Hepatic stellate cell (primary cell): ENCODE measurements at places on chromosomes 1 and 21.

GRCh38 chr1:219239518-219239917 lies 65.8 kb downstream of the LYPLAL1 start:
- no peak for DNase-seq

- no peak for DNase-seq
Measured at GRCh38 chr21:45103971-45104520, 29.7 kb downstream of the ADARB1 start.

DNA sequence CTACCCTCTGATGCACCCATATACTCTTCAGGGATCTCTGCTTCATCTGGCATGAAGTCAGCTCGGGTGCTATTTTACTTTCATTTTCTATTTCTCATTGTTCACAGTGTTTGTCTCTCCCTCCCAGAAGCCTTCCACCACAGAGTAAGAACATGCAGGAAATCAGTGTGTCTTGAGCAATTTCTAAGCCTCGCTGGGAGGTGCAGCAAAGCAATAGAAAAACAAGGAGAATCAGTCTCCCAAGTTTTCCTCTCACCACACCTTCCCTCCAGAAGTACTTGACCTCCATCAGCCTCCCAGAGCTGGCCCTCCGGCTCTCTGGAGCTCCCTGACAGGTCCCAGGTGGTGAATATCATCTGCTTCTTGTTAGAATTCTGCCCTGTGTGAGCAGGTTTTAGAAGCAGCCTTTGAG lies 594.7 kb upstream of the CAMK1G start:
- no peak for DNase-seq

GRCh38 chr1:111965781-111966443 lies 23.6 kb downstream of the KCND3 start:
- DNase-seq = no peak

GRCh38 chr1:183159960-183160359 lies 26.1 kb upstream of the LAMC2 start:
- DNase-seq = no peak

DNA sequence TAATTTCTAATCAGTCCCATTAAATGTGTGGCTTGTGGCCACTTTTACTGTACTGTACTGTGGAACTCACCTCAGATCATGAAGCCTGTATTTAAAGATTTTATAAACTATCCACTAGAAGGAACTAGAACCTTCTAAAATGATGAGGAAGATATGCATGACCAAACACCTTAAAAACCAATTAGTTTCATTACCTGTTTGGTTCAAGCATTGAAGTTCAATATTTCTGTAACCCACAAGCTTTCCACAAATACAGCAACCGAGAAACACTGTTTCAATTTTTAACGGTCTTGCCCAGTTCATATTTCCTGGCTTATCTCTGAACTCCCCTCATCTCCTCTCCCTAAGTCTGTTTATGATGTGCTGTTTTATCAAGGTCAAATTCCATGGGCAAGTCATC lies 264.3 kb upstream of the PLD5 start:
- no peak for DNase-seq

GRCh38 chr21:45363921-45364467 lies 41.0 kb upstream of the COL18A1 start:
- DNase-seq = peak; percentile 97

DNA sequence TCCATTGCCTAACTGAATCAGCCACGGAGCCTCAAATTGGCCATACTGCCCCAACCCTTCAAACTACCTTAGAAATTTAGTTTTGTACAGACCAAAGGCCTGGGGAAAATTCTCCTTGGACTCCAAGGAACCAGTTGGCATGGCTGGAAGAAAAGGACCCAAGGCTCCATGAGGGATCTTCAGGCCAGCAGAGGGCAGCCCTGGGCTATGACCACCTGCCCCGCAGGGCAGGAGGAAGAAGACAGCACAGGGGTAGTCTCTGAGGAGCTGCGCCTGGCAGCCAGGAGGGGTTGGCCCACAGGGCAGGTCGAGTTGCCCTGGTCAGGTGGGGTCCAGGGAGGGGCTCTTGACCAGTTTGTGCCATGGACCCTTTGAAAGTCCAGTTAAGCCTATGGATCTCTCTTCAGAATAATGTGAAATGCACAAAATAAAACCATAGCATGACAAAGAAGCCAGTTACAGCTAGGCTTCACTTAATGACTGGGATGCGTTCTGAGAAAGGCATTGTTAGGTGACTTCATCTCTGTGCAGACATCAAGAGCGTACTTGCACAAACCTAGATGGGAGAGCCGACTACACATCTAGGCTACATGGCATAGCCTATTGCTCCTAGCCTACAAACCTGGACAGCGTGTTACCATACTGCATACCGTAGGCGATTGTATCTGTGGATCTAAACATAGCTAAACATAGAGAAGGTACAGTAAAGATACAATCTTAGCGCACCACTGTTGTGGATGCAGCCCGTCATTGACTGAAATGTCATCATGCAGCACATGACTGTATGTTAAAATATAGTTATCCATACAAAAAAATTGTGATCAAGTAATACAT lies 26.1 kb downstream of the CACNA1S start:
- peak; percentile 80 for DNase-seq

- DNase-seq = no peak
Measured at GRCh38 chr1:235885655-235886262, 19.1 kb upstream of the LYST start.

DNA sequence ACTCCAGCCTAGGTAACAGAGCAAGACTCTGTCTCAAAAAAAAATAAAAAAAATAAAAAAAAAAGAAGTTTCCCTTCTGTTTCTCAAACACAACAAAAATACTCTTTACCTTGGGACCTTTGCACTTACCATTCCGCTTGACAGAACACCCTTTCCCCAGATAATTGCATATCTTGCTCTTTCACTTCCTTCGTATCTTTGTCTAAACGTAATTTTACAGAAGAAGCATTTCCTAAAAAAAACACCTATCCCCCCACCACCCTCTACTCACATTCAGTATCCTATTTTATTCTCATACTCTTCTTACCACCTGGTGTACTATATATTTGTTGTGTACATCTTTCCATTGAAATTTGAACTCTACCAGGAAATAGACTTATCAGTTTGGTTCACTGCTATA lies 32.7 kb downstream of the ASH1L start:
- no peak for DNase-seq

DNA sequence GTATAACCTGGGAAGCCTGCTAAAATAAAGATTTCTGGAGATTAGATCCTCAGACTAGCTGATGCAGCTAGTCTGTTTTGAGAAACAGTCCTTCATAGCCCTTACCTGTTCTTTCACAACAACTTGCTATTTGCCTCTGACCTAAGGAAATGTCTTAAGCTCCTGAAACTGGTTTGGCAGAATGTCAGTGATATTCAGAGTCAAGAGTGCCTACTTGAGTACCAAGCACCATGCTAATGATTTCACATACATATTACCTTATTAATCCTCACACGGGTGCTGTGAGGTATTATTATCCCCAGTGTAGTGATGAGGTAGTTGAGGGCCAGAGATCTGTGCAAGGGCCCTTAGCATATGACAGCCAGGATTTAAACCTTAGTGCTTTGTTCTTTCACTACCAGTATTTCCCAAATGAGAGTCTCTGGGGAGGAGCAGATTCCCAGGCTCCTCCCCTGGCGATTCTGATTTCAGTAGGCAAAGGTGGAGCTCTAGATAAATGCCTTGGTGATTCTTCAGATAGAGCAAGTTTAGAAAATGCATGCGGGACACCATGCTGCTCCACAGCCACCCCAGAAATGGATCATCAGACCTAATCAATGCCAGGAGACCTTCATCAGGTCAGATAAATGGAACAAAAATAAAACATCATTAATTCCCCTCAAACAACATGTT lies 47.4 kb upstream of the WNT2B start:
- DNase-seq = no peak

DNA sequence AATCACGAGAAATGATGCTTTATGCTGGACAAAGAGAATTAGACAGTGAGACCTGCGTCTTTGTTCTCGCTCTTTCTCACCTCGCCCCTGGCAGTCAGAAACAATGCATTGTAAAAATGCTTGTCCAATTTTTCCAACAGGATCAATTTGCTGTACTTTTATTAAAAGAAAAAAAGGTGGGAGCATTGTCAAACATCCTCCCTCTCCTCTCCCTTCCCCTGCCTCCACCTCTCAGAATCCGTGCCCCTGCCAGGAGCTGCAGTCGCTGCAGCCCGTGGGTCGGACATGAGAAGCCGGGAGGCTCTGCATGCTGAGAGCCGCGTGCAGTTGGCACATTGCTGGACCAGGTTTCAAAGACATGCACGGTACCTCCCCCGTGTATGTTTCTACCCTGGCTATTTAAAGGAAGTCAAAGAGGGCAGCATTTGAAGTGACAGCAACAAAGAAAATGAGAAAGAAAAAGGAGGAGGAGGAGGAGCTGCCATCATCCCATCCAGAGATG lies 161.0 kb upstream of the KAZN start:
- no peak for DNase-seq

GRCh38 chr1:218930000-218930399 lies 243.7 kb upstream of the LYPLAL1 start:
- DNase-seq = no peak

DNA sequence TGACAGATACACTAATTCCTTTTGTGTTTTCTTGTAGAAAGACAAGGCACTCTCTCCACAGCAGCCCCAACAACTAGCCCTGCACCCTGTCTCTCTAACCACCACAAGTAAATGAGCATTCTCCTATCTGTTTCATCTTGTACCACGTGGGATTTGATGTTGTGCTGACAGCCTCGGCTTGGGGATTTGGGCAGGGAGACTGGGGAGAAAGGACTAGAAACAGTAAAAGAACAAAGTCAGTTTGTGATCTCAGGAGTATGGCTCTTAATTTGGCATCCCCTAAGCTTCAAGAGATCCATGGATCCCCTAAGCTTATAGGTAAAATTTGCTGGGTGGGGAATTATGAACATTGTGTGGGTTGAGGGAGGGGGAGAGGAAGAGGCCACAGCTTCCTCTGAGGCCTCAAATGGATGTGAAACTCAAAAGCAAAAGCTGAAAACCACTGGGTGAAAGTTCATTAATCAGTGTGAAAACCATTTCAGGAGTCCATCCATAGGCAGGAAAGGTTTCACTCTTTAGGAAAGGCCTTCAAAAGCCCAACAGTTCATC lies 3.1 kb downstream of the C1orf162 start:
- DNase-seq = no peak
